T-cell (primary cell): ENCODE measurements at places on chromosomes 4 and X.

- H3K4me1 ChIP-seq = peaks cover 51% of the 10 kb centered on the region
- no peak within 1 kb of the TSS for H3K27ac ChIP-seq
These were observed at the start of gene XPNPEP2 for GRCh38 chrX:129738466-129739308. Gene XPNPEP2 (plus strand): TSS chrX:129738979. CDS start chrX:129739214, 235 bp downstream.

DNA sequence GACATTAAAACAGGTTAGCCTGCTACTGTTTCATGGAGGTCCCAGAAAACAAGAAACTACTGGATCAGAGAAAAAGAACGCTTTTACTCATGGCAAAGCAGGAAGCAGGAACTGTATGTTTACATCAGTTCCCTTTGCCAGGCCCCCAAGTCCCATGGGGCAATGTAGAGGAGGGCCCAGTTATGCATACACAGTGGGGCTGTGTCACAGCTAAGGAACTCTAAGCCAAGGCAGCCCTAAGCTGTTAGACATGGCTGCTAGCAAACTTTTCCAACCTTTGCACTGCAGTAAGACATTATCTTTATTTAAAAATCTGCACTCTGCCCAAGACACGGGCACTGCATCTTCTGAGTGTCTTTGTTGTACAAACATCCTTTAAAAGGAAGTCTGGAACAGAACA is 975.8 kb downstream of the C4orf33 start:
- no peaks in the 10 kb centered on the region for H3K4me1 ChIP-seq
- H3K27me3 ChIP-seq = no peaks in the 10 kb centered on the region
- H3K27ac ChIP-seq = no peak overlapping the region
- DNase-seq = no peak

GRCh38 chr4:184146951-184147350 is 70.7 kb downstream of the ENPP6 start:
- no peak overlapping the region for H3K4me3 ChIP-seq
- no peak overlapping the region for H3K27ac ChIP-seq
- DNase-seq = no peak
- no peaks in the 10 kb centered on the region for H3K36me3 ChIP-seq
- H3K27me3 ChIP-seq = no peaks in the 10 kb centered on the region

- no peak overlapping the region for H3K4me3 ChIP-seq
- H3K36me3 ChIP-seq = no peaks in the 10 kb centered on the region
- no peaks in the 10 kb centered on the region for H3K4me1 ChIP-seq
- no peak for DNase-seq
These were observed 777.6 kb upstream of the DIAPH2 start for GRCh38 chrX:95907081-95907480.

DNA sequence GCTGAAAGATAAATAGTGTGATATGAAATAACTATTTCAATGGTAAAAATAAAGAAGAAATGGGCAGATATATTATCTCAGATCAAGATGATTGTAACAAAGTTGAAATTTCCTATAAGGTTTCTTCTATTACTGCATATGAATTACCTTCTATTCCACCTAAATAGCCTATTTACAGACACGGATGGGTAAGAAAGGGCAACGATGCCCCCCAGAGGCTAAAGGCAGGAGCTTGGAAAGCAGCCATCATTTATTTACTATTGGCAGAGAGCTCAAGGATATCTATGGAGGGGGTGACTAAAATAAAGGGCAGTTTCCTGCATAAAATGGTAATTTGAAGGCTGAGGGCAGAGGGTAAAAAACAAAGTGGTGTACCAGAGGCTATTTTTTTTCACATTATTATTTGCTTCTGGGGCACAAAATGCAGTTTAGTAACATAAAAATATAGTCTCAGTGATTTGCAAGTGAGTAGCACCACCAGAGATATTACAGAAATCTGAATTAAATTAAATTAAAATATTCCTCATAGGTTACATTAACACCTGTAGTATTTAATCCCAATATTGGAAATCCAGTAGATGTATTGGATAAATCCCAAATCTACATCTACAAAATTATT is 123.1 kb downstream of the BTC start:
- no peaks in the 10 kb centered on the region for H3K36me3 ChIP-seq
- no peak overlapping the region for H3K27ac ChIP-seq
- no peak overlapping the region for H3K4me3 ChIP-seq

DNA sequence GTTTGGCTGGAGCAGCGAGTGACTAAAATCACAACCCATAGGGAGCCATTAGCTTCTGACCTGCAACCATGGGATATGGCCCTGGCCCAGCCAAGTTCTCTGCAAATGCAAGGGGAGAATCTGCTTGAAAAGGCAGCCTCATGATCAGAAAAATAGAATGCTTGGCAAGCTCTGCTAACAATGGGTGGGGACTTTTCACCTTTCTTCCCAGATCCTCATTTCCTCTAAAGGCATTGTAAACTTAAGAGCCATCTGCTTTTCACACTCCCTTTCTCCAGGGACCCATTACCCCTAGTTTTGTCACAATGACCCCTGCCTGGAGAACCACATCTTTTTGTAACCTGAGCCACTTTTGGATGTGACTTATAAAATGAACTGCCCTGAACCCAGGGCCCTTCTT is 104.3 kb downstream of the PARM1 start:
- H3K27ac ChIP-seq = no peak overlapping the region
- H3K4me3 ChIP-seq = no peak overlapping the region
- DNase-seq = no peak

- peaks cover 24% of the 10 kb centered on the region for H3K36me3 ChIP-seq
- no peaks in the 10 kb centered on the region for H3K27me3 ChIP-seq
- H3K27ac ChIP-seq = no peak overlapping the region
- no peak overlapping the region for H3K4me3 ChIP-seq
- H3K4me1 ChIP-seq = no peaks in the 10 kb centered on the region
- no peak for DNase-seq
These were observed 75.3 kb downstream of the DHRSX start for GRCh38 chrX:2425286-2426071.

- no peaks in the 10 kb centered on the region for H3K4me1 ChIP-seq
- no peaks in the 10 kb centered on the region for H3K27me3 ChIP-seq
- no peaks in the 10 kb centered on the region for H3K36me3 ChIP-seq
- no peak overlapping the region for H3K4me3 ChIP-seq
These were observed 286.9 kb upstream of the EMCN start for GRCh38 chr4:100804576-100805360.

DNA sequence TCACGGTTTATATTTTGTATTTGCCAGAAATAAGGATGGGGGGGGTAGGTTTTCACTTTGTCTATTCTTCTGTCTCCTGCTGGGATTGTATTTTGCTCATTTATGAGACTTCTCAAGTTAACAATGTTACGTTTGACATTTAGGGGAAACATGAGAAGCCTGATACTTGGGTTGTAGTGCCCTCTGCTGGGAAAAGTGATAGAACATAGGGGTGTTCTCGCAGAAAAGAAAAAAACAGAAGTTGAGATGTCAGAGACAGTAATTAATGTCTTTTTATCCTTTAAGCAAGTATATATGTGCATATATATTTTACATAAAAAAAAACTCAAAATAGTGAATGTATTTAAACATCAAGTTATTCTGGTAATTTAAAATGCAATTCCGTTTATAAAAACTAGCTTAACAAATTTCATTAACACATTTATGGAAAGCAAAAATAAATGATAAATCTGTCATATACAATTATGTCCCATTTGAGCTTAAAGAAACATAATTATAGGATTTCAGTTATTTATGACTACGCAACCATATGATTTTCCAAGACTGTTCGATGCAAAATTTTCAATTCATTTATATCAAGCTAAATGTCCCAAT is 46.0 kb upstream of the TMPRSS11F start:
- H3K27me3 ChIP-seq = no peaks in the 10 kb centered on the region
- no peaks in the 10 kb centered on the region for H3K36me3 ChIP-seq
- no peaks in the 10 kb centered on the region for H3K4me1 ChIP-seq
- H3K27ac ChIP-seq = no peak overlapping the region
- peak; percentile 14 for DNase-seq

- no peak overlapping the region for H3K27ac ChIP-seq
- H3K4me1 ChIP-seq = no peaks in the 10 kb centered on the region
- H3K4me3 ChIP-seq = no peak overlapping the region
- H3K36me3 ChIP-seq = no peaks in the 10 kb centered on the region
These were observed 12.1 kb upstream of the MAGEA11 start for GRCh38 chrX:149699761-149700160.

DNA sequence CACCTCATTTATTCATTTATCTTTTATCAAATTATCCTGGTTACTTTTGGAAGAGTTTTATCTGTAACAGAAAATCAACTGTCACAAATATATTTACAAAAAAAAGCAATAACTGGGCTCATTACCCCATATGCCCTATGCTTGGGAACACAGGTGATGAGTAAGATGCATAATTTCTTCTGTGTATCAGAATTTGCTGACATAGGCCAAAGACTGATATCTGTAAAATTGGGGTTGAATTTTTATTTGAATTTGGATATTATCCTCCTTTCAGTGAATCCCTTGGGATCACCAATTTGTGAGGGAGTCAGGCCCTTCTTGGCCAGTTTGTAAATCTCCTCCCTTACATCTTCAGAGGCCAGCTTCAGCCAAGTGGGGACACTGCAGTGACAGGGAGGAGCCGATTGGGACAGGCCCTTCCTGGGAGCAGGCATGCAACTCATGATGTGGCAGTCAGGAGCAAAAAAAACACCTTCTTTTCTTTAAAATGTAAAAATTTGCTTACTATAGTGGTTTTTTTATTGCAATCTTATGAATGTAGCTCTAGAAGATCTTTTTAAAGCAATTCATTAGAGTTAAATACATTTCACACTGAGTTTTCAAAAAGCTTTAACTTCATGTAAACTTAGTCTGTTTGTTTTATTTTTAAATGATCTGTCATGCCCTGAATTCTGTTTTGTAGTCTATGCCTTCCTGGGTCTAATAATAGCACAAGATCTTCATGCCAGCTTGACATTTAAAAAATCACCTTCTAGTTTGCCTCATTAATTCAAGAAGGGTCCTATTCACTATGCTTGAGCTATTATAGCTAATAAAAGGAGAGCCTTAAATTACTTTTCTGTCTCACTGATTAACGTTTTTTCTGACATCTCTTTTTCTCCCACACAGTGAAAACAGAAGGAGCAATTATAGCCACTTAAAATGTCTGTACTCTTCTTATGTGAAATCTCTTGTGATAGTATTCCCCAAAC is 136.6 kb upstream of the SPRY1 start:
- DNase-seq = no peak
- H3K27ac ChIP-seq = no peak overlapping the region
- no peaks in the 10 kb centered on the region for H3K27me3 ChIP-seq

DNA sequence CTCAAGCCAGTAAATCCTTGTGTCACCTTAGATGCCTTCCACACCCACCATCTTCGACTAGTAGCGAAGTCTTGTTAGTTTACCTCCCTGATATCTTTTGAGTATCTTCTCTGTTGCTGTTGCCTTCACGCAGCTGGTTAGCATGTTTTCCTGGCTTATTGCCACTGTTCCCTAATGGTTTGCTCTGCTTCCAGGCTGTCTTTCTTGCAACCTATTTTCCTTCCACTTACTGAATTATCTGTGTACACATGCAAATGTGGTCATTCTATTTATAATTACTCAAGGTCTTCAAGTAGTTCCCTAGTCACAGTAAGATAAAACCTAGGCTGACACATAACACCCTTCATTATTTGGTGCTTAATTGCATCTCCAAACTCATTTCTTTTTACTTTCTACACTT is 89.5 kb downstream of the UGT8 start:
- H3K4me3 ChIP-seq = no peak overlapping the region
- no peak for DNase-seq
- no peaks in the 10 kb centered on the region for H3K4me1 ChIP-seq

DNA sequence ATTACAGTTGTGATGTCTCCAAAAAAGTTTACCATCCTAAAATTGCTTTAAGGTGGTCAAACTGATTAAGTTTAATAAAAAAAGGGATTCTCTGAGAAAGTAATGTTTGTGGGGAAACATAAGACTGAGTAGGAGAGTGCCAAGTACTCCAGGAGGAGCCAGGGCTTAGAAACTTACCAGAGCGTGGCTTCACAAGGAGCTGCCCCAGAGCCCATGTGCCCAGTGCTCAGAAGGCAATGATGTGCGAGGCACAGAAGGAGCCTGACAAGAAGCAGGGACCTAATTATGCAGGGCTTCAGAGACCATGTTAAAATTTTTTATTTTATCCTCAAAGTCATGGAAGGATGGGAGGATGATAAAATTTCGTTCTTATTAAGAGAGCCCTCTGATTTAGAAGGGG is 204.2 kb downstream of the PALLD start:
- no peak overlapping the region for H3K27ac ChIP-seq
- H3K27me3 ChIP-seq = no peaks in the 10 kb centered on the region
- no peak for DNase-seq
- H3K4me1 ChIP-seq = no peaks in the 10 kb centered on the region
- no peak overlapping the region for H3K4me3 ChIP-seq
- H3K36me3 ChIP-seq = no peaks in the 10 kb centered on the region

GRCh38 chr4:184544788-184545409 is 70.5 kb upstream of the IRF2 start:
- no peaks in the 10 kb centered on the region for H3K36me3 ChIP-seq
- no peak for DNase-seq
- H3K4me3 ChIP-seq = no peak overlapping the region
- no peaks in the 10 kb centered on the region for H3K27me3 ChIP-seq
- peaks cover 11% of the 10 kb centered on the region for H3K4me1 ChIP-seq
- no peak overlapping the region for H3K27ac ChIP-seq

GRCh38 chr4:168163106-168163505 is 70.8 kb downstream of the ANXA10 start:
- H3K4me3 ChIP-seq = no peak overlapping the region
- H3K27ac ChIP-seq = no peak overlapping the region
- no peaks in the 10 kb centered on the region for H3K36me3 ChIP-seq
- no peak for DNase-seq

GRCh38 chr4:41212616-41213203 is 1.6 kb downstream of the APBB2 start:
- no peak for DNase-seq
- peaks cover 43% of the 10 kb centered on the region for H3K27me3 ChIP-seq
- H3K4me3 ChIP-seq = no peak overlapping the region
- no peak overlapping the region for H3K27ac ChIP-seq
- H3K4me1 ChIP-seq = peaks cover 4% of the 10 kb centered on the region
- no peaks in the 10 kb centered on the region for H3K36me3 ChIP-seq

DNA sequence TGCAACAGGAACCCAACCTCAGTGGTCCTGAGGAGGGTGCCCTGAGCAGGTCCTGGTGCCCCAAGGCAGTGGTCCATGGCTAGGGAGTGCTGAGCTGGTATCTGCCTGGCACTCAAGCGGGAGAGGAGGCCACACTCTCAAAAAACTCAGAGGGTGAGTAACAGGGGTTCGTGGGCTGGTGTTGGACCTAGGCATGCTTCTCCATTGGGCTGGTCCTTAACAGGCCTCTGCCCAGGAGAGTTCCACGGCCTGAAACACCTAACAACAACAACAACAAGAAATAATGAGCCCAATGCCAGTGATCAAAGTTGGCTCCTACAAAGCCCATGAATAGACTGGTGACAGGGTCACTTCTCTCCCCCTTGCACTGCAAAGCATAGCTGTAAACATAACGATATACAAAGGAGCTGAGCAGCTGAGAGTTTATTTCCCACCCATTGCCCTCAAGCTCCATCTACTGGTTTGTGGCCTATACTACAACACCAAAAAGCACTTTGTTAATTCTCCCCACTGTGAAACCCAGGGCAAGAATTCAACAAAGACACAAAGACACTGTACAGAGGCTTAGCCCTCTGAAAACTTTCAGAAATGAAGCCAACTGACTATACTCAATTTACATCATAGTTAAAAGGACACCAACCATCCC is 736.1 kb upstream of the ADGRL3 start:
- no peaks in the 10 kb centered on the region for H3K36me3 ChIP-seq
- no peak for DNase-seq
- H3K4me1 ChIP-seq = no peaks in the 10 kb centered on the region
